ENCODE measurements at places on chromosomes 2 and 18. TPM values are rescaled to one million over a fixed set of nuclear protein-coding genes. Genes with fewer than 3 reads are reported as not detected.

- DNase-seq: no peak
Observed at GRCh38 chr18:37419315-37419714, 146.3 kb downstream of the CELF4 start.

Gene GKN2
- not detected for total RNA-seq

DNA sequence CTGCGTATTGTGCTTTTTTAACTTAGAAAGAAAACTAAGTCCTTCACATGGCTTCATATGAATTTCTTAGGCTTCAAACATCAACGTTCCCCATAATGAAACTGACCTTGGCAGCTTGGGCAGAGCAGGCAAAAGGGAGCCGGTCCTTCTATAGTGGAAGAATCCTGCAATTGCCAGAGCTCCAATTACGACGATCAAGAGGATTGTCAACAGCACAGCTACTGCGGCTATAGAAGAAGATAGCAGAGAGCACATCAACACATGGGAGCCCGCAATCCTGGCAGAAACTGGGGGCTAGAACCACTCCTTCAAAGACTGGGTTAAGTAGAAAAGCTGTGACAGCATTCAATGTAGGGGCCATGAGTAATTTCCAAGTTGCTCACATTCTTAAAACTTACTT, 69.8 kb downstream of the DHRS9 start:
- no peak for DNase-seq

Gene ALPP
- total RNA-seq: not detected

- DNase-seq: no peak
Observed at GRCh38 chr2:226213717-226214116, 585.9 kb downstream of the IRS1 start.

Gene SPATA3
- total RNA-seq: not detected

- DNase-seq: no peak
Observed at GRCh38 chr2:171523088-171524017, 1.1 kb downstream of the CYBRD1 start.

DNA sequence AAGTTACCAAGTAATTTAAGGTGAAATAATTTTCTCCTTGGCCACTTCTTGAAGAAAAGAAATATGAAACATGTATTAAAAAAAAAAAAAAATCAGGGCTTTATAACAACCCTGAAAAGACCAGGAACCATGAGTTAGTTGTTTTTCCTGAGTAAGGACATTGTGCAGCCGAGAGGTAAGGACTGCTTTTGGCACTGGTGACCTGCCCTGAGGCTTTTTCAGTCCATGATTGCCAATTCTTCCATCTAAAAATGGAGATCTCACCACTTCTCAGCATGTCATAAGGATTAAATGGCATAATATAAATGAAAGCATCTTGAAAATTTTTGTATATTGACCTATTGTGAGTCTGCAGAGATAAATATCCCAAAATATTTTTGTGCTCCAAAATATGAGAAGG, 244.3 kb downstream of the NRXN1 start:
- DNase-seq: no peak

DNA sequence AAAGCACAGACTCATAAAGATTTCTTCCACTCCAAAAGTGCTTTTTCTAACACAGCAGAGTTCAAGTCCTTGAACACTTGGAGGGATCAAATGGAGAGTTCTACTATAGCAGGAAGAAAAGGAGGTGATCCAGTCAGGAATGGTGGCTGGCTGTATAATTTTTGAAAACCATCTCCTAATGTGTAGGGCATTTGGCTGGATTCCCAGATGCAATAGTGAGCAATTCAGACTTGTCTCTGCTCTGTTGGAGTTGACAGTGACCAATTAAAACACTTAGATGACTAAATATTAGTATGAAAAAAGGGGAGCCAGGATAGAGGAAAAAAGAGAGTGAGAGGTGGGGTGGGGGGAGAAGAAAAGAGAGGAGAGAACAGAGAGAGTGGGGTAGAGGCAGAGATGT, 5.3 kb upstream of the G6PC2 start:
- no peak for DNase-seq

DNA sequence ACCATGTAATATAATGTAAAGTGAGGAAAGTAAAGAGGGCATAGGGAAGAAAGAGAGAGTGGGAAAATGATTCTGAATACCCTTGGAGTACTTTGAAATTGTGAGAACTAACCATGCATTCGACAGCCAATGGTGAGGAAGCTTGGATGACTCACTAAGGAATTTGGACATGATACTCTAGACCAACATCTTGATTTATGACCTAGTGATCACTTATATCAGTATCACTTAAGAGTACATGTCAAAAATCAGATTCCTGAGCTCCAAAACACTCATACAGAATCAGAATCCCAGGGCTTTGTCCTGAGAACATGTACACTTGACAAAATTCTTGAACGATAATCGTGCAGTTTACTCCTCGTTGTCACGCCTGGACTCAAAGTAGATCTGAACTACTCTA, 1899.8 kb upstream of the PIK3C3 start:
- DNase-seq: no peak

- no peak for DNase-seq
Observed at GRCh38 chr2:238924796-238925195, 76.9 kb downstream of the TWIST2 start.

DNA sequence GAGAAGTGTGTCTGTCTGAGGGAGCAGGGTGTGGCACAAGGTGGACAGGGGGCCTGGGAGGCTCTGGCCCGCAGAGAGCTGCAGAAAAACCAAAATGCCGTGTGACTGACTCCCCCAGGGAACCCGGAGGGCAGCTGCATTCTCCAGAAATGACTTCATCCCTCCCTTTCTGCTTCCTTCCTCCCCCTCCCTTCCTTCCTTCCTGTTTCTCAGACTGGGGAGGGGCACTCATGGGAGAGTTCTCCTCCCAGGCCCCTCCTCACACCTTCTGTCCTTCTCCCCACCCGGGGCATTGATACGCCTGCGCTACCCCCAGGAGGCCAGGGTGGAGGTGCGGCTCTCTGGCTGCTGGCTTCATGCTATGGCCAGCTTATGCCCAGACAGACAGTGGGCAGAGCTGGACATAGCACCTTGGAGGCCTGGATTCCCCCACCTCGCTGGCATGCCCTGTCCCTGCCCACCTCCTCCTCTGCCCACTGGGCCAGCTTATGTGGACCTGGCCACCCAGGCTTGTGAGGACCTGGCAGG, 8.2 kb upstream of the GPR17 start:
- no peak for DNase-seq

GRCh38 chr2:48198371-48198770, 292.1 kb upstream of the FBXO11 start:
- DNase-seq: no peak

GRCh38 chr2:66170744-66171330, 264.1 kb upstream of the MEIS1 start:
- no peak for DNase-seq

- no peak for DNase-seq
Observed at GRCh38 chr2:45005261-45006002, 3.8 kb downstream of the SIX2 start.

GRCh38 chr2:112257575-112257974, 2.7 kb upstream of the ZC3H8 start:
- DNase-seq: no peak

DNA sequence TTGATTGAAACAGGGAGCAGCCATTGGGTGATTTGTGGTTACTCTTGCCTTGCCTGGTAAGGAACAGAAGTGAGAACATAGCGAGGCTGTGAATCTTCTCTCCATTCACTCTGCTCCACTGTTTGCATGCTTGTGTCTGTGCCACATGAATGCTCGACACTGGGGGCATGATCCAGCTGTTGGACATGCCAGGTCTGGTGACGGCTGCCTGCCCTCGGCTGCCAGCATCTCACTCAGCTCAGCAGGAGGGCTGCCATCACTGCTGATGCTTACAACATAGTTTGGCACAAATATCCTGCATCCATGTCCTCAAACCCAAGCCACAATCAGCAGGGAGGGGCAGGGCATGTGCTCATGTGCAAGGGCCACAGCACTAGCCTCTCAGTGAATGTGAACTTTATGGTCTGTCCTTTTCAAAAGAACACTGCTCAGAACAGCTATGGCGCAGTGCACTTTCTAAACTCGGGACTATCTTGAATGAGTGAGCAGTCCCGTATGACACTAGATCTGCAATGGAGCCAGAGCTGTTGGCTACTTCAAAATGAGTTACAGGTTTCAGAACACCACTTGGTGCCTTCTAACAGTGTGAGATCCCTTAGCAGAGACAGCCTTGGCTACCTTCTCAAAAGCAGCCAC, 126.3 kb downstream of the NRP2 start:
- no peak for DNase-seq
